ENCODE measurements at places on chromosomes 1 and 21.

GRCh38 chr1:85229574-85230097, 28.8 kb upstream of the SYDE2 start:
- DNase-seq = no peak

DNA sequence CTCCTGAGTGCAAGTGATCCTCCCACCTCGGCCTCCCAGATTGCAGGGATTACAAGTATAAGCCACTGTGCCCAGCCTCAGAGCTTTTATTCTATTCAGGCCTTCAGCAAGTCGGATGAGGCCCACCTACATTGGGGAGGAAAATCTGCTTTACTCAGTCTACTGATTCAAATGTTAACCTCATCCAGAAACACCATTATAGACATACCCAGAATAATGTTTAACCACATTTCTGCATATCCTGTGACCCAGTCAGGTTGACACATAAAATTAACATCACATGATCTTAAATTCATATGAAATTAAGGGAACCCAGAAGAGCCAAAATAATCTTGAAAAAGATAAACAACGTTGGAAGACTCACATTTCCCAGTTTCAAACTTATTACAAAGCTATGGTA, 14.9 kb downstream of the IL20 start:
- no peak for DNase-seq

DNA sequence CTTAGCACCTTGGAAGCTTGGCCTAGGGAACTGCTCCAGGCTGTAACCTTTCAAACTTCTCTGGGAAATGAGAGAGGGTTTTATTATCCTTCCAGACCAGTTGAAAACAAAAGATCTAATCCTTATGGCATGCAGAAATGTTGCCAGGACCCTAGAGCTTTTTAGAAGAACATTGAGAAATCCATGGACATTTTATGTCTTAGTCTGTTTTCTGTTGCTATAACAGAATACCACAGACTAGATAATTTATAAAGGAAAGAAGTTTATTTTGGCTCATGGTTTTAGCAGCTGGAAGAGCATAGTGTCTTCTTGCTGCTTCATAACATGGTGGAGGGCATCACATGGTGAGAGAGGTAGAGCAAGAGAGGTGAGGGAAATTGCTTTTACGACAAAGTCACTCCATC, 25.8 kb downstream of the OSBPL9 start:
- no peak for DNase-seq

GRCh38 chr1:23556635-23557470, 2.4 kb downstream of the ID3 start:
- no peak for DNase-seq

- DNase-seq = no peak
Measured at GRCh38 chr1:28855969-28856368, 44.0 kb downstream of the OPRD1 start.

GRCh38 chr1:9696793-9697192, 45.3 kb downstream of the PIK3CD start:
- DNase-seq = no peak

GRCh38 chr1:230130172-230130944, 63.3 kb downstream of the GALNT2 start:
- DNase-seq = no peak

- no peak for DNase-seq
Measured at GRCh38 chr1:62334434-62334985, 15.3 kb upstream of the KANK4 start.

- no peak for DNase-seq
Measured at GRCh38 chr21:38993561-38993960, 187.8 kb downstream of the ETS2 start.

DNA sequence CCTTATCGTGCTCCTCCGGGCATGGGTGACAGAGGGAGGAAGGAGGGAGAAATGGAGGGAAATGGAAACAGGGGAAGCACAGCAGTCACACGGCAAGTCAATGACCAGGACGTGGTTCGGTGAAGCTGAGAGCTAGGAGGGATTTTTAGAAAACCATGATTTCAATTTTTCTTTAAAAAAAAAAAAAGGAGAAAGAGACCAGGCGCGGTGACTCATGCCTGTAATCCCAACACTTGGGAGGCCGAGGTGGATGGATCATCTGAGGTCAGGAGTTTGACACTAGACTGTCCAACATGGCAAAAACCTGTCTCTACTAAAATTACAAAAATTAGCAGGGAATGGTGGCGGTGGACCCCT, 776 bp upstream of the TNFRSF9 start:
- DNase-seq = no peak

- no peak for DNase-seq
Measured at GRCh38 chr1:53359225-53359933, 31.5 kb upstream of the LRP8 start.

DNA sequence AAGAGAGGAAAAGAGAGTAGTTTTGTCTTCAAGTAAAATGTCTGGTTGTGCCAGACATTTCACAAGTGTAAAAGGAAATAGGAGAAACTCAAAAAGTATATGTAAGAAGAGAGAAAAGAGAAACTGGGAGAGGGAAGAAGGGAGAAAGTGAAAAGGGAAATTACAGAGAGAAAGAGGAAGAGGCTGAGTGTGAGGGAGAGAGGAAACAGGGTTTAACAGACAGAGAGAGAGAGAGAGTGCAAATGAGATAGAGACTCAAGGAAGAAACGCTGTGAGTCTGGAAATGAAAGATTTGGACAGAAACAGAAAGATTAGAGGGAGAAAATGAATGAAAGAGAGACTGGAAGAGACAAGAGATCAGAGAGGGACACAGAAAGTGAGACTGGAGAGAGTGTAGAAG, 806.2 kb downstream of the PLA2G4A start:
- no peak for DNase-seq

DNA sequence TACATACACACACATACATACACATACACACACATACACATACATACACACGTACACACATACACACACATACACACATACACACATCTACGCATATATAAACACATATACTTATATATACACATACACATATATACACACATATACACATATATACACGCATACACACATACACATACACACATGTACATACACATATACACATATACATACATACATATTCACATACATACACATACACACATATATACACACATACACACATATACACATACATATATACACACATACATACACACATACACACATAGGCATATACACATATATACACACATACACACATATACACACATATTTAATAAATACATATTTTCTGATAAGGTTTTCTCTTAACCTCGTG, 324.0 kb downstream of the RPS6KC1 start:
- no peak for DNase-seq

- DNase-seq = no peak
Measured at GRCh38 chr21:20592463-20592862, 405.7 kb upstream of the NCAM2 start.

All from stimulated activated CD8-positive, alpha-beta memory T cell treated with anti-CD3 and anti-CD28 coated beads, Interleukin-7, amount 100 ng/mL, for 48 hours (primary cell).